Muscle of back (tissue), 13 donors: ENCODE measurements at places on chromosomes 11 and 22.
A peak's percentile ranks its signal among the peaks of the same experiment; 100 is the strongest.

DNA sequence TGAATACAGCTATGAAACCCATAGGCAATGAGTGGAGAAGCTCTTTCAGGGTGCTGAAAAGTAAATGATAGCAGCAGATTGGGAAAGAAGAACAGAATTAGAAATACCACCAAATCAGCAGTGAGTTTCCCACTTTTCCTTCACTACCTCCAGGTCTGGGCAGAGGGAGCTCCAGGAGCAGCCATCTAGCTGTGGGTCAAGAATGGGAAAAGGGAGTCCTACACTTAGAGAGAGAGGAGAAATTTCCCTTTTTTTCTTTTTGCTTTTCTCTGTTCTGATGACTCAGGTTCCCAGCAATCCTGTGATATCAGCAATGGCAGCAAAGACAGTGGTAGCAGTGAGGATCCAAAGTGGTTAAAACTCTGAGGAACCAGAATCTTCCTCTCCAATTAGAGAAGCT is 263.9 kb downstream of the NXPE2 start:
- no peak for DNase-seq

- no peak for DNase-seq
Measured at GRCh38 chr11:111367411-111368284, 11.4 kb downstream of the POU2AF1 start.

DNA sequence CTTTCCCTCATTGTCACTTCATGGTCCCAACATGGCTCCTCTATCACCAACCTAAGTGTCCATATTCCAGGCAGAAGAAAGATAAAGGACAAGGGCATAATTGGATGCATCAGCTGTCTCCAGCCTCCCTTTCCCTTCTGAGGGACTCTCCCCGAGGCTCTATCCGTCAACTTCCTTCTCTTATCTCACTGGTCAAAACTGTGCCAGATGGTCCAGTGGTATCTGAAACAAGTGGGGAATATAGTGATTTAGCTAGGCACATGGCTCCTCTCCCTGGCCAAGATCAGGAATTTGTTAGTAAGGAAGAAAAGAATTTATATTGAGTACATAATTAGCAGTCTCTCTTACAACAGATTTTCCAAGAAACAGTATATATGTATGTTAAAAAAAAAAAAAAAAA is 12.6 kb upstream of the SPON1 start:
- no peak for DNase-seq

GRCh38 chr22:17237038-17237668 is 17.9 kb upstream of the ADA2 start:
- DNase-seq, result peak; percentile 35

- DNase-seq, result peak; percentile 12
Measured at GRCh38 chr22:49735901-49736421, 91.7 kb downstream of the BRD1 start.

- no peak for DNase-seq
Measured at GRCh38 chr11:5597953-5598352, 1.5 kb downstream of the TRIM6 start.

- DNase-seq, result no peak
Measured at GRCh38 chr22:20859615-20860014, 808 bp downstream of the SNAP29 start.

GRCh38 chr11:20211691-20212090 is 51.4 kb upstream of the DBX1 start:
- DNase-seq, result no peak

GRCh38 chr11:126733685-126734084 is 266.9 kb downstream of the KIRREL3 start:
- no peak for DNase-seq

DNA sequence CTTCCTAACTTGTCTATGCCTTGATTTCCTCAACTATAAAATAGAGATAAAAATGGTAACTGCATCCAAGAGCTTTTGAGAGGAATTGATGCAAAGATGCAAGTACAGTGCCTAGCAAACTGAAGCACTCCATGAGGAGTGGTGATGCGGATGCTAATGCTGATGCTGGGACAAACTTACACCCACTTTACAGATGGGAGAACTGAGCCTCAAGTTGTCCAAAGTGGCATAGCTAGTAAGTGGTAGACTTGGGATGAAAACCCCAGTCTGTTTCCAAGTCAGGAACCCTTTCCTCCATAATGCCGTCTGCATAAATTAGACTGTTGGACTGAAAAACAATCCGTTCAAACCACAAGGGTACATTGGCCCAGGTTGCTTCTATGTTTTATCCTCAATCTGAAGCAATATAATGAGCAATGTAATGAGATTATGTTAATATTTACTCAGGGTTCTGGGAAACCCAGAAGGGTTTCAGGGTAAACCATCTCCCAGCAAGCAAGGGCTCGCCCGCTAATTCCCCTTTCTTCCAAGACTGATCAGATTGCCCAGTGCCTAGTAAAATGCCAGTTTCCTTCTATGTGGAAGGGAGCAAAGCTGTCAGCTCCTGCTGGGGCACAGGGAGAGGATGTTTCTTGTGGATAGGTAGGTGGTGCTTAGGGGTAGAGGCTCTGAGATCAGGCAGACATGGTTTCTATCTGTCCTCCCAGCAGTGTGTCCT is 10.4 kb upstream of the EHF start:
- DNase-seq, result no peak

DNA sequence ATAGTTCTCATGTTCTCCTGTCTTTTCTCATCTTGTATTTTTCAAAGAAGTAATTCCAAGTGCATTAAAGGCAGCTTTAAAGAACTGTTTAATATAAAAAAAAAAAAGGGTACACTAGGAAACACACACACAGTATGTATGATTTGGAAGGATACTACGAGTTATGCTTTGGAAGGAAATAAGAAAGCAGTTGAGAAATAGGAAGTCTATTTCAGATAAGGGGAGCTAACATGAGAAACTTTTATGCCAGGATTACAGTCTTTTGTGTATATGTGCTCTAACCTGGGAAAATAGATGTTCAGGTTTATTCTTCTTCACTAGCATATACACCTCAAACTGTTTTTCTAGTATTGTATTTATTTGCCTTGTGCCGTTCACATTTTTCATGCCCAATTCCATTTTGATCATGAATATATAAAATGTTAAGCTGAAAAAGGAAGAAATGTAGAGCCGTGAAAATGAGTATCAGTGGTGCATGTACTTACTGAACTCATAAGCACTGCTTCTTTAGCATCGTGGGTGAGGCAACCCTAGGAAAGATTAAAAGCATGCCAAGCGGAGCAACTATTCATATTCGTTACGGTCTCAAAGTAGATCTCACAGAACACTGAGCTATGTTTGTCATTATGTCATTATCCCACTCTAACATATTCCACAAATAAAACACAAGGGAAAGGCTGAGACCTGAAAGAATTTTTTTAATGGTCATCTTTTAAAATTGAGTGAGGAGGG is 59.6 kb downstream of the GUCY1A2 start:
- DNase-seq, result no peak

DNA sequence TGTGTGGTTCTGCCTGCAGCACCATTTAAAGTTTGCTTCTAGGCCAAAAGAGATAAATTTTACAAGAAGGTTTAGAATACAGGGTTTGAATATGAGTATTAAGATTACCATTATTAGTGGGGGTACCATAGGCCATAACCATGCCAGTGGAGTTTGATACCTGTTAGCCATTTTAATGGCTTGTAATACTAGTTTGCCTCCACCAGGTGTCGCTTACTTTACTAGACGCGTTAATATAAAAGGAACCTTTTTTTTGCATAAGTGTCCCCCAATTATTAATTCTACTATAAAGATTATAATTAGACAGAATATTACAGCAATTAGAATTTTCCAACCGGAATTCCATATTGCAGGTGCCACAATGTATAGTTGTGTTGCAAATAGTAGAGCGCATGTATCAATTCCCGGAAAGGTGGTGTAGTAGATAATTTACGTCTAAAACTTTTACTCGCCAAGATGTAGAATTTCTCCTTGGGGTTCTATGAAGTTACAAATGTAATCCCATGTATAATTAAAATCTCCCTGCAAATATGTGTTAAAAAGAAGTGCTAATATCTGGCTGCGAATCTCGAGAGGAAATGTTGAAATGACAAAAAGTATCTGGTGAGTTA is 16.1 kb downstream of the MS4A6E start:
- no peak for DNase-seq

DNA sequence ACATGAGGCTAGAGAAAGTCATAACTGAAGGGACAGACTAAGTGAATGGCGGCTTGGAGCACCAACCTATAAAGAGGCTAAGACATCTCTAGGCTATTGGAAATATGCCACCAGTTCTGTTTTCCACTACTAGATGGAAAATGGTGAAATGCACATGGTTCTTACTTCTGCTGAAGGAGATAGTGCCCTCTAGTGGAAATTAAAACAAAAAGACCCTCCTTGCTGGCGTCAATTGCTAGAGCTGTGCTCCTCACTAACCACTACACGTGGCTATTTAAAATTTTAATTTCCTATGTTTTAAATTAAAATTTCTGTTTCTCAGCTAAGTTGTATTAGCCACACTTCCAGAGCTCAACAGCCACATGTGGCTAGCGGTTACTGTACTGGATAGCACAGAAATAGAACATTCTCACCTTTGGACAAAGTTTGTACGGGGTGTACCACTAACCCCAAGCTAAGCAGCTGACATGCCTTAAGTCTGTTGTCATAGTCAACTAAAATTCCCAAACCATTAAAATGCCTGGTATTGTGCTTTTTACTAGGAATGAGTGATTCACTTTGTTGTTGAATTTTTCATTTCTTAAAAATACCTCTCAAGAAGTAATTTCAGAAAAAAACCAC is 34.1 kb upstream of the CALCA start:
- peak; percentile 1 for DNase-seq

DNA sequence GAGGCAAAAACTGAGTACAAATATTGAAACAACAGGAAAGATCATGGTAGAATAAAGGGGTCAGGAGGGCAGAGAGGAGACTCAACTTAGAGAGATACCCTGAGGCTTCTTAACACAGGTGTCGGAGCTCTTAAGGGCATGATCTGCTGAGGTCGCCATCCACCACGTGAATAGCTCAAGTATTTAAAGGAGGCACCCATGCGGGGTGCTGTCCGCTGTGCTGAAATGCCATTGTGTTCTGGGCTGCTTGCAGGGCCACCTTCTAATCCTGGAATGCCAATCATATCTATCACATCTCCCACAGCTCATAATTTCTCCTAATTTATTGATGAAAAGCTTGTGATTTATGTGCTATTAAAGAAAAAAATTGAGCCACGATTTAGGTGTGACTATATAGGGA is 90.2 kb downstream of the SEZ6L start:
- peak; percentile 12 for DNase-seq

DNA sequence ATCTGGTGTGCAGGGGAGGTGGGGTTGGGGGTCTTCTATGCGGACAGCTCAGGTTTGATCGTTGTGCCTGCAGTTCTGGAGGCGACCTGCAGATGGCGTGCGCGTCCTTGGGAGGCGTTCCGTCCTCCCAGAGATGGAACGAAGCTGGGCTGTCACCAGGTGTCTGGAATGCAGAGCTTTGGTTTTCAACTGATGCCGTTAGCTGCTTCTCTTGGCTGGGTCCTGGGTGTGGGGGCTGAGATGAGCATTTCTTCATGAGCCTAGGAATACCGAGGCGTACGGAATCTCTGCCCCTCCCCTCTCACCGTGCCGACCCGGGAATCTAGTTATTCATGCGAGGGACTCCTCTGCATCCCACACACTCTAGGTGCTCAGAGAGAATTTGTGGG is 98.6 kb downstream of the CEP164 start:
- DNase-seq, result peak; percentile 73

GRCh38 chr11:34395916-34396550 is 38.2 kb upstream of the ABTB2 start:
- peak; percentile 7 for DNase-seq

GRCh38 chr11:66892911-66893310 is 36.0 kb downstream of the LRFN4 start:
- DNase-seq, result no peak

GRCh38 chr11:27020751-27021150 is 19.9 kb upstream of the BBOX1 start:
- no peak for DNase-seq

GRCh38 chr11:11622340-11622706 is 518 bp upstream of the GALNT18 start:
- no peak for DNase-seq

- DNase-seq, result no peak
Measured at GRCh38 chr22:16953206-16954059, 54.6 kb downstream of the GAB4 start.

DNA sequence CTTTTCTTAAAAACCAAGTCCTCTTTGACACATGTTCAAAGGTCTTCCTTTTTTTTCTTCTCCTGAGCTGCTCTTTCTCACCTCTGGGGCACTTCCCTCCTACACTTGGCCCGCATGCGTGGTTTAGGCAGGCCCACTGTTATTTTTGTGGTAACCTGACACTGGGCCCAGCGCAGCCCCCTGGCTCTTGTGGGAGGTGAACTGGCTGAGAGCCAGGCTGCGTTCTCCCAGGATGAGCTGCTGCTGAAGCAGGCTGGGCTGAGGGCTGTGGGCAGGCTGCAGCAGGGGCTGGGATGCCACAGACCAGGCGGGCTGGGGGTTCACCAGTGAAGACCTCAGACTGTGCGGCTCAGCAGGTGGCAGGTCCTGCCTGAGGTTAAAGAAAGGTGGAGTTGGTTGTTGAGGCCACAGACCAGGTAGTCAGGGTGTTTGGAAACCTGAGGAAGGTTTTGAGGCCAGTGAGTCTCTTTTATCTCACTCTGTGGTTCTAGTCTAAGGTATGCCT is 72.4 kb downstream of the TEAD1 start:
- peak; percentile 76 for DNase-seq

DNA sequence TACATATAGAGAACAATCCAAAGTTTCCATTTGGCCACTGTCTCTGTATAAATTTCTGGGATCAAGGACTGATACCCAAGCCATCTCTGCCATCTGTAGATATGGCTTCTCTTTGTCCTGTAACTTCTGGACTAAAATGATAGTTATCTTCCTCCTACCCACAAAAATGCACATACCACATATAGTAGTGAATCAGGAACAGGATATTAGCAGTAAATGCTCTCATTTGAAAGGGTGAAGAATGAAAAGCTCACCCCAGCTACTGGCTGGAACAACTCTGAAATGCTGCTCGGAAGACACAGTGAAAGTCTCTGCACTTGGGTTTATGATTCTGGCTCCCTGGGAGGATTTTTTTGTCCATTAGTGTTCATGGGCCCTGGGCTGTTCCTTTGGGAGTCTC is 856.4 kb upstream of the LRRC4C start:
- DNase-seq, result no peak

DNA sequence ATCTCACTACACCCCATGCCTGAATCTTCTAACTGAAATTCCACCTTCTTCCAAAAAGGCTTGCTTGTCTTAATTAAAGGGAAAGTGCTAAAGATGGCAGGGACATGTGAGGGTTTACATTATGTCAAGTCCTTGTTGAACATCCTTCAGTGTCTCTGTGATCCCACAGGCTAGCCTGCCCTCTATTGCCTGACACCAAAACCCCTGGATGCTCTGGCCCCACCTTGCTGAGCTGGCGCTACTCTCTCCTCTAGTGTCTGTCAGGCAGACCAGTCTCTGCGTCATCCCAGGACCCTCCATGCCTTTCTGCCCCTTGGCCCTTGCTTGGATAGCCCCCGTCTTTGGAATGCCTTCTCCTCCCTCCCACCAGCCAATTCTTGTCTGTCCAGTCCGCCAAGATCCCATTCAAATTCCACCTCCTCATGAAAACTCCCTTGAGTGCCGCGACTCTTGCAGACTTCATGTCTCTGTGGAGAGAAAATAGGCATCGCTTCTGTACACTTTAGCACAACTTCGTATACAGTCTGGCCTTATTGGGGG is 69.3 kb downstream of the PKNOX2 start:
- no peak for DNase-seq
